SJSA1 (cell line): ENCODE measurements at places on chromosomes 5 and 9. TPM values are rescaled to one million over a fixed set of nuclear protein-coding genes. Genes with fewer than 3 reads are reported as not detected.

GRCh38 chr9:113210815-113211214 lies 10.3 kb downstream of the FKBP15 start:
- H3K4me3 ChIP-seq = no peak overlapping the region
- no peak overlapping the region for H3K27ac ChIP-seq
- no peaks in the 10 kb centered on the region for H3K4me1 ChIP-seq
- DNase-seq = no peak
- H3K36me3 ChIP-seq = peaks cover 44% of the 10 kb centered on the region

GRCh38 chr5:82597437-82597836 lies 319.3 kb upstream of the RPS23 start:
- no peaks in the 10 kb centered on the region for H3K36me3 ChIP-seq
- H3K4me3 ChIP-seq = no peak overlapping the region
- 0 out of 2 replicates have a peak, but pooled peaks cover 3% of the 10 kb centered on the region for H3K27me3 ChIP-seq

- H3K4me1 ChIP-seq = no peaks in the 10 kb centered on the region
- no peak overlapping the region for H3K27ac ChIP-seq
- no peaks in the 10 kb centered on the region for H3K27me3 ChIP-seq
- no peak for DNase-seq
Measured at GRCh38 chr9:89792189-89793123, 187.6 kb downstream of the GADD45G start.

- H3K4me1 ChIP-seq = no peaks in the 10 kb centered on the region
- no peak overlapping the region for H3K27ac ChIP-seq
- no peak for DNase-seq
- H3K27me3 ChIP-seq = peaks cover 36% of the 10 kb centered on the region
Measured at GRCh38 chr9:132234535-132234934, 72.7 kb downstream of the NTNG2 start.

DNA sequence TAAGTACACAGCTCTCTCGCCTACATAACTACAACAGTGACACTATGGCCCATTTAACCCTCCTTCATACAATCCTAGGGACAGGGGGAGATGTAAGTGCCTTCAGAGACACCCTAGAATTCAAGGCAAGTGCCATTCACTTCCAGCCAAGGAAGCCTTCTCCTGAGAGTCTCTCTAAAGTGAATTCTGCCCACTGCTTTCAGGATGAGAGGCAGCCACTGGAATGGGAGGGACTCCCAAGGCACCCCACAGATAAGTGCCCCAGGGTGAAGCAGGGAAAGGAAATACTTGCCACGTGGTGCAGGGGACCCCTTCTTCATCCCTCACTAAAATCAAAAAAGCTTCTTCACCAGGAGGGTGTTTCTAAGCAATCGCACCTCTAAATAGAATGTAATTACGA lies 283.7 kb downstream of the ZNF608 start:
- no peak for DNase-seq
- no peaks in the 10 kb centered on the region for H3K36me3 ChIP-seq
- no peaks in the 10 kb centered on the region for H3K4me1 ChIP-seq
- H3K4me3 ChIP-seq = no peak overlapping the region

DNA sequence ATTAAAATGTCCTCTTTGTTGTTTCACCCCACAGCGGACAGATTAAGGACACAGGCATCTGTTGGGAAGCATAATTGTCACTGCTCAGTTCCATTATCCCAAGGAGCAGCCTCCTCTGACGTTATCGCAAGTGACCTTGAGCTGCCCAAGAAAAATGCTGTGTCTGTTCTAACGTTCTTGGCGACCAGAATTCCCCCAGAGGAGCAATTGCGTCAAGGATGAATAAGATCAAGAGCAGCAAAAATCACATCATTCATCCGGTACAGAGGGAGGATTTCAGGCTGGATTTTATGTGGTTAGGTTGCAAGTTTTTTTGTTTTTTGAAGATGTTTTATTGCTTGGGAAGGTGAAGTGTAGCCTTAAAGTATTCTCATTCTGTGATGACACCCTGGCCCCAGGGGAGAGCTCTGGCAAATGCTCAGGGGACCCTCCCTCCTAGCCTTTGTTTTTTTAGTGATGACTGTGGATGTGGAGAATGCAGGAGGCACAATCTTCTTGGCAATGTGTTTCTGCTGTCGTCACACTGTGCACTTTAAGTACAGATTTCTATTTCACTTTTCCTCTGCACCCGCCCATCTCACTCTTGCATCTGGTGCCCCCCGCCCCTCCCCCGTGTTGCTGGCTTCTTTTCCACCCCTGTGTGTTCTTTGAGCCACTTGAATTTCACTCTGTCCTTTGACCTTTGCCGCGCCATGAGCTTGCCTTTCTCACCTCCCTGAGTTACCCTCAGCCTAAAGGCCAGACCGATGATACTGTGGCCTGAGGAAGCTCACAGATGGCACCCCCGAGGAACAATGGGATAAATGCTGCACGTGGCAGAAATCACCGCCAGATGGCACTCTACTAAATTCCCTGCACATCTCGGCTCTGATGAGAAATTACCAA lies 308.5 kb downstream of the RAB3C start:
- H3K27ac ChIP-seq = peak overlapping the region; percentile 54
- H3K4me1 ChIP-seq = peaks cover 11% of the 10 kb centered on the region
- no peaks in the 10 kb centered on the region for H3K27me3 ChIP-seq
- H3K36me3 ChIP-seq = no peaks in the 10 kb centered on the region
- peak; percentile 71 for DNase-seq
- peak overlapping the region; percentile 24 for H3K4me3 ChIP-seq

- no peak overlapping the region for H3K27ac ChIP-seq
- peaks cover 65% of the 10 kb centered on the region for H3K4me1 ChIP-seq
- H3K36me3 ChIP-seq = no peaks in the 10 kb centered on the region
- no peak for DNase-seq
Measured at GRCh38 chr9:35793461-35793860, 2.1 kb downstream of the NPR2 start.

C1QTNF3 gene
- 0.24 TPM in 1 of 2 replicates, not detected in the other for total RNA-seq

DNA sequence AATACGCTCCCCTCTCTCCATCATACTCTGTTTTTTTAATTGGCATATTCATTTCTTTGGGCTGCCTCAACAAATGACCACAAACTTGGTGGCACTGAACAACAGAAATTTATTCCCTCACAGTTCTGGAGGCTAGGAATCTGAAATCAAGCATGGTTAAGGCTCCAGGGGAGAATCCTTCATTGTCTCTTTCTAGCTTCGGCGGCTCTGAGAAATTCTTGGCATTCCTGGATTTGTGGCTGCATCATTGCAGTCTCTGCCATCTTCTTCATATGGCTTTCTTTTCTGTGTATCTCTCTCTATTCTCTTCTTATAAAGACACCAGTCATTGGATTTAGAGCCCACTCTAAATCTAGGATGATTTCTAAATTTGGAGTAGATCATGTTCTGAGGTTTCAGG lies 10.9 kb upstream of the SLC24A2 start:
- no peak overlapping the region for H3K27ac ChIP-seq
- H3K36me3 ChIP-seq = no peaks in the 10 kb centered on the region
- no peak overlapping the region for H3K4me3 ChIP-seq
- no peaks in the 10 kb centered on the region; the same call in 1 of the 2 replicates for H3K4me1 ChIP-seq

ARHGEF39 gene
- 0.41 and 1.9 TPM in 2 replicates for total RNA-seq

ACER2 gene
- total RNA-seq = 0.75 and 0.82 TPM in 2 replicates

DNA sequence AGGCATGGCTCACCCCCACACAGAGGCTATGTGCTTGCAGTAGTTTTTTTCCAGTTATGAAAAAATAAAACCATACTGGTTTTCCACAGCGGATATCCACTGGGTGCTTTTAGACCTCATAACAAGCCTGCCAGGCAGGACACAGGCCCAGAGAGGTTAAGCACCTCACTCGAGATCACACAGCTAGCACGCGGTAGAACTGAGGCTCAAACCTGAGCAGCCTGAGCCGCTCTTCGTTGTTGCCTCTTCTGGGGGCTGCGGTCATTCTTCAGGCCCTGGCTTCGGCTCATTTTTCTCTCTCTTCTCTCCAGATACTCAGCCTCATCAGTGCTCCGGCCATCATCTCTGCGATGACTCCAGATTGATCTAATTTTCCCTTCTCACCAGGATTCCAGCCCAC lies 196.0 kb downstream of the TTLL11 start:
- H3K36me3 ChIP-seq = no peaks in the 10 kb centered on the region
- no peak overlapping the region for H3K27ac ChIP-seq
- H3K27me3 ChIP-seq = no peaks in the 10 kb centered on the region
- H3K4me1 ChIP-seq = no peaks in the 10 kb centered on the region
- H3K4me3 ChIP-seq = no peak overlapping the region

SURF2 gene
- 16.5 and 19.6 TPM in 2 replicates for total RNA-seq

DNA sequence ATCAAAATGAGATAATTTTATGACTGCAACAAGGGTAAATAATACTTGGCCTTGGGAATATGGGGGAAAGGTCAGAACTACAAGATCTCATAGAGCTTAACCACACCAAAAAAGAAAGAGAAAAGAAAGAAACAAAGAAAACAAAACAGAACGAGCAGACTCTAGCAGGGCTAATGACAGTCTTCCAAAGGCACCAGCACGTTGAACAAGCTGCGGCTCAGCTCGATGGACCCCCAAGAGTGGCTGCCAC lies 689 bp downstream of the AK3 start:
- peak overlapping the region; percentile 79 for H3K4me3 ChIP-seq
- H3K27ac ChIP-seq = peak overlapping the region; percentile 66
- peaks cover 28% of the 10 kb centered on the region for H3K4me1 ChIP-seq
- peaks cover 3% of the 10 kb centered on the region; the same call in 1 of the 2 replicates for H3K36me3 ChIP-seq
- no peaks in the 10 kb centered on the region for H3K27me3 ChIP-seq

DNA sequence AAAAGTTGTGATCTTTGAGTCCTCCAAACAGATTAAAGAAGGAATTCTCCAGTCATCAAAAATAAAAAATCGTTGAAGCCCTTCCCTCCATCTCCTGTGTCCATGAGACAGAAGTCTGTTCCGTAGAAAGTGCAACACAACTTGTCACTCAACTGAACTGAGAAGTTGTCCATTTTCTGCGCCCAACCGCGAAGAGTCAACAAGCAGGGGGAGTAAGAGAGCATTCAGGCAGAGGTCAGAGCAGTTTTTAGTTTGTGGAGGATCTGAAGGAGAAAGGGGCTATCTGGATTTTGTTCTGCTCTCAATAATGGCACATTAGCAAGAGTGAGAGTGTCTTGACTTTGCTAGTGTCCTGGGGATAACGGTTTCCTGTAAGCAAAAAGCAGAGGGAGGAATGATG lies 303.9 kb downstream of the ICE1 start:
- no peak overlapping the region for H3K4me3 ChIP-seq
- H3K36me3 ChIP-seq = no peaks in the 10 kb centered on the region
- no peaks in the 10 kb centered on the region for H3K4me1 ChIP-seq
- DNase-seq = no peak

GPR151 gene
- total RNA-seq = not detected in 2 replicates
